NCI-H2029 treated with DMSO at 0.1 percent for 48 hours (cell line): ENCODE measurements at places on chromosomes 2 and 18.

DNA sequence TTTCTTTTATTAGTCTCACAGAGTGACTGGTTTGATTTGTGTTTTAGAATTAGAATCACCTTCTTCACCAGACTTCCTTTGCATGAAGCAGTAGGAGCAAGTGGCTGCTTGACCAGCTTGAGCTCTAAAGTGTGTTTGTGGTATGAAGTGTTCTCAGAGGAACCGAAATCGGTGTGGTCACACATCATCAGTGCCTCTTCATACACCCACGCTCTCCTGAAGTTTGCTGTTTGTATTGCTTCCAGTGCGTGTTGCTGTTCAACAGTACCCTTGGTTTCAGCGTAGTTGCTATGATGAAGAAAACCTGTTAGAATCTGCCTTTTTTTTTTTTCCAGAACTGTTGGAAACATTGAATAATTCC lies 77.9 kb downstream of the LIMS1 start:
- peak; percentile 37 for DNase-seq

DNA sequence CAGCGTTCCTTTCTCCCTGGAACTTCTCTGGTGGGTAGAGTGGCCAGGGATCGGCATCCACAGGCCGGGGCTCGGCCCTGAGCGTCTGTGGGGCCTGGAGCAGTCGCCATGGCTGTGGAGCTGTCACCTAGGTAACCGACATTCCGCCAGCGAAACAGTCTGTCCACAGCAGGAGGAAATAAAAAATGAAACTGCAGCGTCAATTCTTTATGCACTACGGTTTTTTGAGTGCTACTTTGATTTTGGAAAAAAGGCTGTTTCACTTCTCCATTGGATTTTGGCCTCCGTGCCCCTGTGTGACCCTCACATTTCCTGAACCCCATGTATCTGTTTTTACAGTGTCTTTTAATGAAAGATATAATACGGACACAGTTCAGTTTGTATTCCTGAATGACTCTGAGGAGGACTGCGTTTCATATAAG lies 163.4 kb downstream of the LDLRAD4 start:
- peak; percentile 36 for DNase-seq

DNA sequence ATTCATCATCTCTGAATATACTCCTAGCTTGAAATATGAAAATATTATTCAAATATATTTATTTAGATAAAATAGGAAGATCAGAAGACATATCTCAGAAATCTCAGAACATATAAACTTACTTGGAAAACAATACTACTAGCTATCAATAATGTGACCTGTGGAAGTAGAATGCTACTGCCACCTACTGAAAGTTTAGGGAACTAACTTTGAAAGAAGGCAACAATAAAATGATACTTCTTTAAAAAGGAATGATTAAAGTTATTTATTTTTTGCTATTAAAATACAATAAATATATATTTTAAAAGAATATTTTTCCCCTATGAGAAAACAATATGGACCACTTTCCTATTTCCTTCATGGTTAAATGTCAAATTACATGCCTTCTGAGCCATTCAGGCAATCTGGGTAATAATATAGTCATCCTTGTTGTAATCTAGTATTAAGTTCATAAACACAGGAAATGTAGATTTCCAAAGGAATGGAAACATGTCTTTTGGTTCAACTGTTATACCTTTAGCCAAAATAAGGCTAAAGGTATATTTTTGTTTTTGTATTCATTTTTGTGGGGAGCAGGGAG lies 26.0 kb downstream of the ACADL start:
- peak; percentile 38 for DNase-seq

- DNase-seq: no peak
Measured at GRCh38 chr2:206764673-206765241, 371 bp downstream of the MDH1B start.

DNA sequence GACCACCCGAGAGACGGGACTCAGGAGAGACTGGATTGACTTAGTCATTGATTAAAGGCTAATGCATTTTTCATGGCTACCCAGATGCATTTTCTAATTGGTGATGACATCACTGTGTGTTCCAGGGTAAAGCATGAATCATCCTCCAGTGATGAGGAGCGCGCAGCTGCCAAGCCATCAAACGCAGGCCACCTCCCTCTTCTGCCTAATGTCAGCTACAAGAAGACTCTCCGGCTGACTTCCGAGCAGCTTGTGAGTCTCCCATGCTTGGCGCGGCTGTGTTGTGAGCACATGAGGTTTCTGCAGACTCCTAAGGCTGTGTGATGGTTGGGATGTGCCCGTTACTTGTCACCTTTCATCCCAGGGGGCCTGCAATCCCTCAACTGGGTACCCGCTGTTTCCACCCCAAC lies 56.4 kb downstream of the LPIN1 start:
- no peak for DNase-seq

- no peak for DNase-seq
Measured at GRCh38 chr2:118689874-118690273, 157.6 kb downstream of the EN1 start.

GRCh38 chr2:11554399-11554716 lies 20.5 kb downstream of the GREB1 start:
- no peak for DNase-seq

DNA sequence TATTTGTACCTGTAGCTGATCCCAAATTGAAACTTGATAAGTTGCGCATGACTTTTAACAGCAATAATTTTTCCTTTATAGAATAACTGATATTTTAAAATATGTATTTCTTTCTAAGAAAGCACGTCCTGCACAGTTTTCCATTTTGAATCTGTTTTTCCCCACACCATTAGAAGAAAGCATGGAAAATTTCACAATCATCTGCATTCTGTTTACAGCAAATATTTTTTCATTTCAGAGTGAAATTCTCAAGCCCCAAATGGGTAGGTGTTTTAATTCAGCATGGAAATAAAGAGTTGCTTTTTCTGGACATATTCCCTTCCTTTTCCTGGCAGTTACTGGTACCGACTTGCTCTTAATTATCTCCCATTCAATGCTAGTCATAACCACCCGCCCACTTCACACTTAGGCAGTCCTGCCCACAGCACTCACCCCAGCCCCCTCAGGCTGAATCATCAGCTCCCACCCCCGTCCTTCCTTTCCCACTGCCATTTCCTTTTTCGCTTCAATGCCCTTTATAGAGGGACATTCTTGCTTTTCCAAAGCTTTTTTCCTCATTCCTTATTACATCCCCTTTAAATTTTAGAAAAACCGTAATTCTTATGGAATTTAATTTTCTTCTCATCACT lies 89.2 kb upstream of the GLS start:
- DNase-seq: peak; percentile 8

DNA sequence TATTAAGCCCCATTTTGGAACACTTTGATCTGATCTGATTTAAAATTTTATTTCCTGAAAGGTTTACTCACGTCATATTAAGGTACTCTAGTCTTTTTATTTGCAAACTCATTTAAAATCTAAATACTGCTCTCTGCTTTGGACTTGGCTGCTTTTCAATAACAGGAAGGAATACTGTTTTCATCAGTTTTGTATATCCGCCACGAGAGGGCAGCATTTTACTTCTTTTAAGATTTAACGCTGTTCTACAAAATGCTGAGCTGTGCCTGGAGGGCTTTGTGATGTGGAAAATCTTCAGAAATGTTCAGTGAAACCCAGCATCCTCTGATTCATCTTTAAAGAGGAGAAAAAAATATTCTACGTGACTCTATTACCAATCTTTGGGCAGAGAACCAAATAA lies 37.5 kb upstream of the SLC38A11 start:
- DNase-seq: peak; percentile 83

GRCh38 chr18:60875957-60876507 lies 457.2 kb upstream of the CDH20 start:
- DNase-seq: no peak
